ENCODE measurements at places on chromosomes 1 and 21.

DNA sequence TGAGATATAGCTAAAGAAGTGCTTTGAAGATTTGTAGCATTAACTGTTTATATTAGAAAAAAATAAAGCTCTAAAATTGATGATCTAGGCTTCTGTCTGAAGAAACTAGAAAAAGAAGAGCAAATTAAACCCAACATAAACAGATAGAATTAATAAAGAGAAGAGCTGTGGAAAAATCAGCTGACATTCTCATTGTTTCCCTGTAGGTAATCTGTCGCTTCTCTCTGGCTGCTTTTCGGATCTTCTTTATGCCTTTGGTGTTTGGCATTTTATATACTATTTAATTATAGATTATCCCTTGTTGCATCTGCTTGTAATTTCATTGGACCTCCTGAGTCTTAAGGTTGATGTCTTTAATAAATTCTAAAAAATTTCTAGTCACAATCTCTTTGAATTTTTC is 59.8 kb downstream of the MPZL1 start:
- DNase-seq, result no peak

GRCh38 chr1:240255922-240256321 is 164.2 kb downstream of the FMN2 start:
- no peak for DNase-seq

DNA sequence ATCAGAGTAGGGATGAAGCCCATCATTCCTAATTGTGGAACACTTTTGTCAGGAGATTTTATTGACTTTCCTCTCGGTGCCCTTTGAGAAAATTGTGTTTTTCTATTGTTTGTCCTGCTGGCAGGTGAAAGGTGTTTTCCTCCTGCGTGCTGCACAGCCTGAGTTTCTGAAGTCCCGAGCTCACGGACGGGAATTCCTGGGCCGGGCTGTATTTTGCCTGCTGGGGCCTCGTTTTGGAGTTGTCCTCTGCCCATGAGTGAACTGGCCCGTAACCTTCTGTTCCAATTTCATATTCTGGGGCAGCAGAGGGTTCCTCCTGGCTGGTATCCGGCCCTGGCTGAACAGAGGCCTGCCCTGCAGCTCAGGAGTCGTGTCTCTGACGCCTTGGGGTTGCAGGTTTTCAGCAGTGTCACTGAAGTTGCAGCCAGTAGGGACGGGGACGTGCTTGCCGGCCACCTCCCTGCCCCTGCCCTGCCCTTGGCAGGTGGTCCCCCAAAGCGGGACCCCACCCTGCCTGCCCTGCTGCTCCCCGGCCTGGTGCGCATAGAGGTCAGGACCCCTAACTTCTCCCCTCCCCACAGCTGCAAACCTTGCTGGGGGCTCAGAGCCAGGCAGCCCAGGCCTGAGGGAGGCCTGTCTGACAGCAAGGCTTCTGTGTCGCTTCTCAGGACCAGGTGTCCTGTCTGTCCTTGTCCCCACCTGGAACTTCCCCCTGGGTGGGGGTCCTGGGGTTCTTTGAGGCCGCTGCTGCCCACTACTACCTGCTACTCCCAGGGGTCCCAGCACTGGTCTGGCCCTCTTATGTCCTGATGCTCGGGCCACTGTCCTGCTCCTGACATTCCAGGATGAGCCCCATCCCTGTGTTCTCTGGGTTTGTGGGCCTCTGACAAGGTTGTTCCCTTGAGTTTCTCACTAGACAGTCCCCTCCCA is 49.0 kb downstream of the SLX9 start:
- no peak for DNase-seq

GRCh38 chr1:172477741-172478140 is 33.9 kb upstream of the PIGC start:
- DNase-seq, result no peak
